NCI-H1105 treated with DMSO at 0.1 percent for 48 hours (cell line): ENCODE measurements at places on chromosomes 12 and 14.

GRCh38 chr12:108950991-108951739 is 69.7 kb downstream of the SVOP start:
- DNase-seq, result peak; percentile 91

GRCh38 chr14:92014040-92014439 is 25.8 kb downstream of the TRIP11 start:
- DNase-seq, result no peak

DNA sequence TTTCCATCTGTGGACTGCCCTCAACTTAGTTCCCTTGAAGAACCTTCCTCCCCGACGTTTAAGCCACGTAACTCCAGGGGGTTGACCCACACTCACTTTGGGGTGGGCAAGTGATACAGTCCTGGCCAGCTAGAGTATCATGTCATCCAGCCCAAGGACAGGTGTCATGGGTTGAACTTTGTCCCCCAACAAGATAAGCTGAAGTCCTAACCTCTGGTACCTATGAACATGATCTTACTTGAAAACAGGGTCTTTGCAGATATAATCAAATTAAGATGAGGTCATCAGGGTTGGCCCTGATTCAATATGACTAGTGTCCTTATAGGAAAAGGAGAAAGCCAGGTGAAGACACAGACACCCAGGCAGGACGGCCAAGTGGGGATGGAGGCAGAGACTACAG is 68.6 kb downstream of the ITPK1 start:
- no peak for DNase-seq

GRCh38 chr12:19082365-19082911 is 47.1 kb upstream of the PLEKHA5 start:
- DNase-seq, result no peak

- DNase-seq, result no peak
Measured at GRCh38 chr12:50275556-50275955, 7.8 kb downstream of the LIMA1 start.

DNA sequence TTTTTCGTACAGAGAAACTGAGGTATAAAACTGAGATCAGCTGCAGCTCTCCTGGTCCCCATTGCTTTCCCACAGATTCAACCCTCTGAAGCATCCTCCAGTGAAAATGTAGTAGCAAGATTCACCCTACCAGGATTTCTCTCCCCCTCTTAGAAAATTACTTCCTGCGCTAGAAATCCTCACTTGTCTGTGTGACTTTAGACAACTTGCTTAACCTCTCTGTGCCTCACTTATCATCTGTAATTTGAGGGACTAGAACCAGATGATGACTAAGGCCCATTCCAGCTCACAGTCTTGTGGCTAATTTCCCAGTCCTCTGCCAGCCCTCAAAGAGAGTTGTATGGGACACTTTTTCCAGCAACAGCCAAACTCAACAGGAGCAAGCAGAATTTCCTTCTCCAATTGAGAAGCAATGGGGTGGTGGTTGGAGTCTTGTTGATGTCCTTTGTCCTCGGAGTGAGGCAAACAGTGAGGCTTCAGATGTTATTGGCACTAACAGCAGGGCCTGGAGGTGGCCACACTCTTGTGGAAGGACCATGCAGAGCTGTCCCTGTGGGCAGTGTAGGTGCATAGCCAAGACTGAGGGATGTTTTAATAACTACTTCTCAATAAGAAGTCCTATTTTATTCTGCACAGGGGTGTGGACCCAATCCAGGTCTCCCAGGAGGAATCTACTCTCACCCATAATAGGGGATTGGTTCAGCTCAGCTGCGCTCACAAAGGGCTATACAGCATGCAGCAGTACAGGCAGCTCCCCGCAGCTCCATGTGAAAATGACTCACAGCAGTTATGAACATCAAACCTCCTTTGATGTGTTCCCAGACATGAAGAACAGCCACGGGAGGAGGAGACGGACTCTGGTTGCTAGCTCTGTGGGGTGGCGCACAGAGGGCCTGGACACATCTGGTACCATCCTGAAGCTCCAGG is 200.1 kb downstream of the DAD1 start:
- no peak for DNase-seq

DNA sequence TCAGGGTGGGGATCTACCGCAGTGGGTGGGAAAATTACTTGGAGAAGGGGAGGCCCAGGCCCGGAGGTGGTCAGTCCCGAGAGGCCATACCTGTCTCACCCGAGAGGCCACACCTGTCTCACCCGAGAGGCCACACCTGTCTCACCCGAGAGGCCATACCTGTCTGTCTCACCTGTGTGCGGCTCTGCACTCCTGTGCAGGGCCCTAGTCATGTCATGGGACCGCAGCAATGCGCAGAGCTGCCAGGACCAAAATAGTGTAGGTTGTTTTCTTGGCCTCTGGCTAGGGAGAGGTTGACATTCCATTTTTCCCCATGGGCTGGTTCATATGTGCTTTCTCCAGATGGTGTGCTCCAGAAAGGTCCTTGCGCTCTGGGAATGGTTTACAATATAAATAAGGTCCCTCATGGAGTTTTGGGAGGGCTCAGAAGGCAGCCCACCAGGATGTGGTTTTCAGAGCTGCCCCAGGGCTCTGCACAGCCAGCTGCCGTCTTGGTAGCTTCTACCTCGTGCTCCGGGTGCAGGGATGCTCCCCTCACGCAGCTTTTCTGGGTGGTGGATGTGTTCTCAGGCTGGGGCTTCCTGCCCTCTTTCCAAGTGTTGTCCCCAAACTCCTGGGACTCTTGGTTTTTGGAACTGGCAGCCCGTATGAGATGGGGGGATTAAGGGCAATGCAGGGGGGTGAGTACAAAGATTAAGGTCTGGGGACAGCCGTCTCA is 58.2 kb downstream of the CACNA1C start:
- DNase-seq, result no peak

- DNase-seq, result no peak
Measured at GRCh38 chr12:47995981-47996401, 8.3 kb downstream of the COL2A1 start.

- DNase-seq, result no peak
Measured at GRCh38 chr12:106178562-106178961, 39.8 kb upstream of the NUAK1 start.

DNA sequence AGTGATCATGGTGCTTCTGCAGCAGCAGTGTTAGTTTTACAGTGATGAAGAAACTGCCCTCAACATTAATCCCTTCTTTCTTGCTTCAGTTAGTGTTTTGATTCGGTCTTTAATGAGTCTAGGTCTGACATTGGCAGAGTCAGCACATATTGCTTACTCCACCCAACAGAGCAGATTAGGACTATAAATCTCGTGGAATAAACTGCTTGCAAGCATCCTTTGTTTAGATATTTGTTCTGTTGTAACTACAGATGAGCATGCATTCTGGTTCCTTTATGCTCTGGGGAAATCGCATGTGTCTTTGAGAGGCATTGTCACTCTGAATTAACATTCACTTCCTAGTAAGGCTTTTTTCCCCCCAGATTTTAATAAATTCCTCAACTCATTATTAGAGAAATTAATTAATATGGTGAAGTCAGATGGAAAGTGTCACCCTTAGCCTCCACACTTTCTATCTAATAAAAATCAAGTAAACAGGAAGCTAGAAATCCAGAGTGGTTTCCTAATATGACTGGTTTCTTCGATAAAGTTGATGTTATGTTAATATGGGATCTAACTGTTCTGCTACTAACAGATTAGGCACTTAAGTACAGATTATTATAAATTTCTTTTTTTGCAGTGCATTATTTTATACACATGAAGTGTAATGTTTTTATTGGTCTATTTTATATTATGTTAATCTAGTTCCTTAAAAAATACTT is 86.2 kb upstream of the SSTR1 start:
- DNase-seq, result no peak

- peak; percentile 58 for DNase-seq
Measured at GRCh38 chr12:6827982-6828780, at the start of gene P3H3. P3H3 (plus strand) TSS chr12:6828407; CDS start chr12:6828441, 34 bp downstream.

- DNase-seq, result no peak
Measured at GRCh38 chr12:59715434-59715833, 119.6 kb downstream of the SLC16A7 start.

GRCh38 chr12:82182601-82183190 is 175.5 kb downstream of the CCDC59 start:
- no peak for DNase-seq

- DNase-seq, result no peak
Measured at GRCh38 chr12:127595506-127595905, 671.5 kb upstream of the TMEM132C start.

DNA sequence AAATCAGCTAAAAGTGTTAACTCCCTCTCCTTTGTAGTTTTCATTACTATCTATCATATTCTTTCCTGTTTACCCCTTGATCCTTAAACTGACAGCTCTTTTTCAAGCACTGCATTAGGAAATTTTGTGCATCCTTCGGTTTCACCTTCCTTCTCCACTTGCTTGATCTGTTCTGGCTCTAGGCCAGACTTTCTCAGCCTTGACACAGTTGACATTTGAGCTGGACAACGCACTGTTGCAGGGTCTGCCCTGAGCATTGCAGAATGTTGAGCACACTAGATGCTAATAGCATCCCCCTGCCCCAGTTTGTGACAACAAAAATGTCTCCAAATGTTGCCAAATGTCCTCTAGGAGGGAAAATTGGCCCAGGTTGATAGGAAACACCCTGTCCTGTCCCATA is 75.4 kb upstream of the KCNJ8 start:
- DNase-seq, result no peak

- DNase-seq, result no peak
Measured at GRCh38 chr14:81952917-81953316, 419.3 kb upstream of the SEL1L start.

GRCh38 chr12:42119085-42119633 is 25.5 kb downstream of the GXYLT1 start:
- DNase-seq, result no peak

DNA sequence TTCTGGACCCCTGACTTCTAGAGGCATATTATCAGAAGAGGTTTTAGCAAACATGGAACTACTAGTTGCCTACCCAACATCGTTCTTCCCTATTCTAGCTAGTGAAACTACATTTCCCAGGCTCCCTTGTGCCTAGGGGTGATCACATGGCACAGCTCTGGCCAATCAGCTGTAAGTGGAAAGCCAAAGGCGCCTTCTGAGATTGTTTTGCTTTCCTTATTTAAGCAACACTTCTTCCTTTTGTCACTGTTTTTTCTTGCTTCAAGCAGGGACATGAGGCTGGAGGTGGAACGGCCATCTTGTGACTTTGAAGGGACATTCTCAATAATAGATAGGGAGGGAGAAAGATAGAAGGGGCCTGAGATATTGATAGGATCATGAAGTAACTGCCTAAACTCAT is 136.7 kb downstream of the ZNF664 start:
- DNase-seq, result no peak

GRCh38 chr14:60575008-60575407 is 66.1 kb downstream of the SIX6 start:
- DNase-seq, result no peak
